ENCODE measurements at places on chromosomes 7 and 10. TPM values are rescaled to one million over a fixed set of nuclear protein-coding genes. Genes with fewer than 3 reads are reported as not detected.

The CRHR2 gene
- total RNA-seq = not detected

The FGFR2 gene
- total RNA-seq = not detected

The PLAC9 gene
- 260 TPM for total RNA-seq

The ADCY1 gene
- 1.9 TPM for total RNA-seq

The GBX1 gene
- not detected for total RNA-seq

The VSTM4 gene
- 9.3 TPM for total RNA-seq

The MORN4 gene
- 33.7 TPM for total RNA-seq

The CDK13 gene
- total RNA-seq = 36.9 TPM

The DGKB gene
- not detected for total RNA-seq

The TMEM72 gene
- total RNA-seq = not detected

The SCIN gene
- total RNA-seq = not detected

The LRRC4 gene
- 0.09 TPM for total RNA-seq

The VAX1 gene
- not detected for total RNA-seq

The MEST gene
- total RNA-seq = 390 TPM

The HKDC1 gene
- total RNA-seq = not detected

The AP4M1 gene
- 18.7 TPM for total RNA-seq

The CHN2 gene
- 7.7 TPM for total RNA-seq

The VWDE gene
- not detected for total RNA-seq

The ZNF503 gene
- total RNA-seq = 54.5 TPM

The ADAMTS14 gene
- 0.17 TPM for total RNA-seq

The ASIC3 gene
- total RNA-seq = 0.47 TPM

The CALML5 gene
- total RNA-seq = not detected

The NAT16 gene
- total RNA-seq = not detected

The TEX47 gene
- total RNA-seq = not detected

The OR2A12 gene
- total RNA-seq = not detected

The SHLD2 gene
- total RNA-seq = 13.9 TPM

The TMEM225B gene
- total RNA-seq = 4.2 TPM

The SLC26A5 gene
- total RNA-seq = not detected

The CCNJ gene
- 1.1 TPM for total RNA-seq

The CPA2 gene
- total RNA-seq = not detected

The FAM25G gene
- total RNA-seq = not detected

The GPNMB gene
- total RNA-seq = 135 TPM

All from pericardium fibroblast (primary cell).